Stimulated activated CD8-positive, alpha-beta memory T cell treated with anti-CD3 and anti-CD28 coated beads, Interleukin-4, amount 100 ng/mL, for 1 hour (primary cell): ENCODE measurements at places on chromosomes 11 and 22.
A peak's percentile ranks its signal among the peaks of the same experiment; 100 is the strongest.

DNA sequence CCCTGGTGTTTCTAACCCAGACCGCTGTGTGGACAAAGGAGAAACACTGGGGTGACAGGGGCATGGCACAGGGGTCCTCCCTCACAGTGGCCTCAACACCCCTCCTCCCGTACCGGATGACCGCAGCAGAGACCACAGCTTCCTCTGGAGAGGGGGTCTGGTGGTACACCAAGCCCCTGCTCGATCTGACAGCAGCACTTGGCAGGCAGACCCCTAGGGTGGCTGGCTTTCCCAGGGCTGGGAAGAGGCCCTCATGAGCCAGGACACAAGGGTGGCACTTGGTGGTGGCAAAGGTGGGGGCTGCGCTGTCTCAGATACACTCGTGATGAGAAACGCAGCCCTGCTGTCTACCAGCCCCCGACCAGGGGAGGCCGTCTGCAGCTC is 38.7 kb downstream of the DUSP8 start:
- no peak for DNase-seq

DNA sequence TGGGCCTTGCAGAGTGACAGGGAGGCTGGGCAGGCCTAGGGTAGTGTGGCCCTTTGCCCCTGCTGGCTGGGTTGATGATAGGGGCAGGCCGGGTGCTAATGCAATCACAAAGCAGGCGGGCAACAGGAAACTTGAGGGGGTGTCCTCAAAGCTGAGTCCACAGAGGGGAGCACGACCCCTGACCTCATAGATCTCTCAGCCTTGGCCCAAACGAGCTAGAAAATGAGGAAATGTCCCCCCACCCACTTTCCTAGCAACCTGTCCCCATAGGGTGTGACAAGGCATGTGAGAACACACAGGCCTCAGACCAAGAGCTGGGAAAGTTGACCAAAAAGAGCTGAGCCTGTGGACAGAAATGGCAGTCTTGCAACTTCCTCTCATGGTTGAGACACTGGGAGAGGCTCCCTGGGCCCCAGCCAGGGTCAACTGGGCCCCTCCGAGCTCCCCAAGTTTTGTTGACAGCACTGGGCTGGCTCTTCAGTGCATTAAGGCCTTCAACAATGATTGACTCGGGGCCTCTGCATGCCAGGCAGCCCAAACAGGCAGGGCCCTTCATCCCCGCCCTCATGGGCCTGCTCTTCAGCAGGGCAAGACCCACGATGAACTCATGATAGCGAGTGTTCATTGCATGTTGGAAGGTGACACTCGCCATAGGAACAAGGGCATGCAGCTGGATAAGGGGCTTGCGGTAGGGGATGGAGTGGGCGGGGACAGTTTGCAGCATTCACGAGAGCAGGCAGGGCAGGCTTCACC is 9.8 kb upstream of the SPI1 start:
- no peak for DNase-seq

DNA sequence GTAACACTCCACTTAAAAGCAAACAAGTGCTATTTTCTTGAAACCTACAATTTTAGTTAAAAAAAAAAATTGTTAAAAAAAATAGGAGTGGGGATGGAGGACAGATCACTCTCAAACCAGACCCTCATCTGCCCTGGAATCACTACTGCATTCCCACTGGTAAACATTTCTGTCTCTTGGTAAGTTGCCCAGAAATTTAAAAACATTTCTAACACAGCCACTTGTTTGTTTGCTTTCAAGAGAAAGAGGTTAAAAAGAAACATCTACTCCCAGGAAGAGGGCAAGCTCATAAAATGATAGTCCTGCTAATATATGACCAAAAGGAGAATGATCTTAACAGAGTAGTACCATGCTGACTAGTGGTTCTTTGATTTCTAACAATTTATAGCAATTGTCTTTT is 83.3 kb downstream of the SGSM3 start:
- DNase-seq = no peak

DNA sequence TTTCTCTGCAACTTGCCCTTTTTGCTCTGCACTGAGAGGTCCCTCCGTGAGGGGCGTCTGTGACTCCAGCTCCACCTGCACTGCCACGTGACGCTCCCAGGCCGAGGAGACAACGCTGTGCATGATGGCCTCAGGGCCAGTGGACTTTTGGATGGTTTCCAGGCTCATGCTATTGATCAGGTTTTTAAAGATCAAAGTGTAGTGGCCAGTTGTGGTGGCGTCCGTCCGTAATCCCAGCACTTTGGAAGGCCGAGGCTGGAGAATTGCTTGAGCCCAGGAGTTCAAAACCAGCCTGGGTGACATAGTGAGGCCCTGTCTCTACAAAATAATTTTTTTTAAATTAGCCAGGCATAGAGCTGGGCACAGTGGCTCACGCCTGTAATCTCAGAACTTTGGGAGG is 16.1 kb downstream of the RPL3 start:
- DNase-seq = no peak

DNA sequence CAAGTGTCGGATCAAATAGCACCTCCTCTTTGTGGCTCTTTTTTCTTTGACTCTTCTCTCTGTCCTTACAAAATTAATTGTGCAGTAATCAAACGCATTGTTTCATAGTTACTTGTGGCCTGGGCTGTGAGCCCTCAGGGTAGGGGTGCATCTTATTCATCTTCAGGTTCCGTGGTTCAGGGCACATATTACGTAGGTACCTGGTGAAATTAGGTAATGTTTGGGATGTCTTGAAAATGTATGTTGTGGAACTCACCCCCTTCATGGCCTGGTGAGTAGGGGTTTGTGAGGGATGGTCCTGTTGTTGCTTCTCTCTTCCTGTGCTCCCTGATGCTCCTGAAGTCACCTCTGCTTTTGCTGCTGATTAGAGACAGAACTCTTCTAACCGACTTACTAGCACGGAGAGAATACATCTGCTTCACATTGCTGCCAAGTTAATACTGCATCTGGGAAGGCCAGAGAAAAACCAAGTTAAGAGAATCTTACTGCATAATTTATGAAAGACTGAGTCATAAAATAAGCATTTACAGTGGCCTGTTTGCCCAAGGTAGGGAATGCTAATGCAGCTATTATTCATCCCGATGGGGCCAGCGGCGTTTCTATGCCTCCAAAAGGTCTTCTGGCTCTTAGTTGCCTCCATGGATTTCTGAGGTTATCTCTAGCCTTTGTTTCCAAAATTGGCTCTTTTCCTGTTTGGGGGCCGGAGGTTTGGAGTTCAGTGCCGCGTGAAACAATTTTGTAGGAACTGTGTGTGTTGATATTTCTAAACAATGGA is 66.9 kb downstream of the TBC1D22A start:
- DNase-seq = no peak

GRCh38 chr11:46505741-46506482 is 87.9 kb downstream of the AMBRA1 start:
- DNase-seq = no peak

- DNase-seq = no peak
Observed at GRCh38 chr11:45647329-45647728, 18.1 kb downstream of the CHST1 start.

DNA sequence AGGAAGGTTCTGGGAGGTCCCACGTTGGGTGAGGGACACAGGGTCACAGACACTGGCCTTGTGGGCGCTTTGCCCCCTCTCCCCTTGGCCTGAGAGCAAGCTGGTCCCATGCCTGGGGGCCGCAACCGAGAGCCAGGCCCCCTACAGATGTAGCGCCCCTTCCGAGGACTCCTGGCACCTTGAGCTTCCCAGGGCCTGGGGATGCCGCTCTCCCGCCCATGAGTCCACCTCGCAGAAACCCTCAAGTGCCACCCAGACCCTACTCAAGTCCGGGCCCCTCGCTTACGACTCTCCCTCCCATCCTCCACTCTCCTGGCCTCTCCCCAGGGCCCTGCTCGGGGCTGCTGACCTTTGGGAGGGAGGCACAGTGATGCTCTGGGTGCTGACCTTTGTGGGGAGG is 204.0 kb downstream of the BRD1 start:
- DNase-seq = no peak

DNA sequence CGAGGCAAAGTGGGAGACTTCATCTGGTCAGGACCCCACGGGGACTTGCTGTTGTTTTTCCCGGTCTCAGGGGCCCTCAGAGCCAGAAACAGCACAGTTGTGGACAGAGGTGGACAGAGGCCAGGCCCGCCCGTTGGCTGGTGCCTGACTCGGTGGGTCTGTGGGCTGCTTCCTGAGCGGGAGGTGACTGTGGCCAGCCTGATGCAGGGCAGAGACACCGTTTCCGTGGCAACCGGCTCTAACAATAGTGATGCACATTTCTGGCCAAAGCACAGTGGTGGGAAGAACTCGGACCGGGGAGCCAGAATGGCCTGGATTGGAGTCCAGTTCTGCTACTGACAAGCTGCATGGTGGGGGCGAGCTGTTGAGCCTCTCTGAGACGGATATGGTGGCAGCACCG is 58.7 kb upstream of the ATXN10 start:
- DNase-seq = no peak

DNA sequence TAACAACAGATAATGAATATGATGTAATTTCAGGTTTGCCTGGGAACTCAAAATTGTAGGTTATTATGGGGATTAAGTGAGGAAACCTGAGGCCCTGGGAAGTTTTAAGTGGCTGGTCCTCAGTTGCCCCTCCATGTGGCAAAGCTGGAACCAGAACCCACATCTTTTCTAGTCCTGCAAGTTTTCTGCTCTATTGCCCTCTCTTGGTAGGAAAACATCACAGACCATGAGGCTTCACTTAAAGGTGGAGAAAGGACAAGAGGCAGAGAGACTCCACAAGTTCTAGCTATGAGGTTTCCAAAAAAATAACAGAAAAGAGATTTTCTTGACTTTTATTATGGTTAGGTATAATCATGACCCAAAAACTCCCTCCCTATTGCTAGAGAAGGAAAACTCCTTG is 115.5 kb upstream of the DDI1 start:
- DNase-seq = no peak

- no peak for DNase-seq
Observed at GRCh38 chr11:117572129-117572528, 224.9 kb downstream of the DSCAML1 start.

GRCh38 chr11:64225608-64226506 is at the start of the genes NUDT22 and TRPT1:
TSS of gene NUDT22 (plus strand) at chr11:64226274. CDS start at chr11:64226653, 379 bp downstream.
TSS of gene TRPT1 (minus strand) at chr11:64226186. CDS start at chr11:64225860, 326 bp downstream.
- DNase-seq = peak; percentile 86

DNA sequence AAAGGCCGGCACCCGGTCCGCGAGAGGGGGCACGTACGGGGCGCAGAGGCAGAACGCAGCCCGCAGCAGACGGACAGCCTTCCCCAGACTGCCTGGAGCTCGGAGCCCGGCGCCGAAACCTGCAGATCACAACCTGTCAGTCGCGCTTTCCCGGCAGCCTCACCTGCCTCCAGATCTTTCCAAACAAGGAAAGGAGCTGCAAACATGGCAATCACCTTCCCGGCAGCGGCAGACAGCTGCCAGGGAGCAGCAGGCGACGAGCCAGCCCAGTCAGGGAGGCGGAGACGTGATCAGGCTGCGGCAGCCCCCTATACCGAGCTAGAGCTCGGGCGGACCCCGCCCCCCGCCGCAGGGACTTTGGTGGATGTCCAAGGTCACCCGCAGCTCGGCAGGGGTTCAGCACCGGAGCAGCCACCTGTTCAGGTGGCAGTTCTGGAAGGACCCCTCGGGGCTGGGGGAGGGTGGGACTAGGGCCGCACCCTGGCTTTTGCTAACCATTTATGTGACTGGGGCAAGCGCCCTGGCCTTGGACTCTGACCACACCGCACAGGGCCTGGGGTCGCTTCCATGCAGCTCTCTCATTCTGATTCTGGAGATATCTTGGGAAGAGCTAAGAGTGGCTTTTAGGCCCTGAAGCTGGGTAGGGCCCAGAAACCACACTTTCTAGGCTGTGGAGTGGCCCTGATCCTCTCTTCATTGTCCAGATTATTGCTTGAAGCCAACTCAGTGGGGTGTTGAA is 143.8 kb downstream of the NECTIN1 start:
- DNase-seq = no peak

DNA sequence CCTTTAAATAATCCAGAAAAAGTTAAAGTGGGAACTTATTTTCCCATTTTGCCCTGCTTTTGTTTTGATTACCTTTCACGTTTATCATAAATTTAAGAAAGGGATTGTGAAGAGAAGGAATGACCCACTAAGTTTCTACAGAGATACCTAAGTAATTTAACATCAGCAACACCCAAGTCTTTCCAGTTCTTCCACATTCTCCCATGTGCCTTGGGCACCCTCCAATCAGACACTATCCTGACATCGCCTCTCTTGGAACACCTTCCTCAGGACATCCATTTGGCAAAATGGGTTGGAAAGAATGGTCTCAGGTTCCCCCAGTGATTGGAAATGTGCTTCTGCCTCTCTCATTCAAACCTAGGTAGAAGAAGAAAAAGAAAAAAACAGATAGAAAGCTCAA is 6.3 kb downstream of the BBOX1 start:
- DNase-seq = no peak

- DNase-seq = no peak
Observed at GRCh38 chr11:118838905-118839553, 44.7 kb upstream of the CXCR5 start.

- DNase-seq = no peak
Observed at GRCh38 chr11:44366741-44367140, 56.8 kb upstream of the ALX4 start.

DNA sequence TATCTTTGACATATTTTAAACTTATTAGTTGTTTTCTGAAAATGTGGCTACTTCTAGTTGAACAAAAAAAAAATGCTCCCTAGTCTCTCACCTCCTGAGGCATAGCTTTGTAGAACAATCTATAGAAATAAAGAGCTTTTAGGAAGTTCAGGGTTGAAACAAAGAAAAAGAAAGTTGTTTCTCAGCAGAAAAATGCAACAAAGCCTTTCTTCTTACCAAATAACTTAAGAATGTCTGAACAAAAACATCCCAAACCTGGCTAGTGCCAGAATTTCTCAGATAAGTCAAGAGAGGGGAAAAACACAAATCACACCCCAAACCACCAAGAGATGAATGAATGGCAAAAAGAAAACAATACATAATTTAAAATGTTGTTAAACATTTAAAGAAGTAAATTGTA is 114.1 kb downstream of the MAML2 start:
- DNase-seq = no peak

DNA sequence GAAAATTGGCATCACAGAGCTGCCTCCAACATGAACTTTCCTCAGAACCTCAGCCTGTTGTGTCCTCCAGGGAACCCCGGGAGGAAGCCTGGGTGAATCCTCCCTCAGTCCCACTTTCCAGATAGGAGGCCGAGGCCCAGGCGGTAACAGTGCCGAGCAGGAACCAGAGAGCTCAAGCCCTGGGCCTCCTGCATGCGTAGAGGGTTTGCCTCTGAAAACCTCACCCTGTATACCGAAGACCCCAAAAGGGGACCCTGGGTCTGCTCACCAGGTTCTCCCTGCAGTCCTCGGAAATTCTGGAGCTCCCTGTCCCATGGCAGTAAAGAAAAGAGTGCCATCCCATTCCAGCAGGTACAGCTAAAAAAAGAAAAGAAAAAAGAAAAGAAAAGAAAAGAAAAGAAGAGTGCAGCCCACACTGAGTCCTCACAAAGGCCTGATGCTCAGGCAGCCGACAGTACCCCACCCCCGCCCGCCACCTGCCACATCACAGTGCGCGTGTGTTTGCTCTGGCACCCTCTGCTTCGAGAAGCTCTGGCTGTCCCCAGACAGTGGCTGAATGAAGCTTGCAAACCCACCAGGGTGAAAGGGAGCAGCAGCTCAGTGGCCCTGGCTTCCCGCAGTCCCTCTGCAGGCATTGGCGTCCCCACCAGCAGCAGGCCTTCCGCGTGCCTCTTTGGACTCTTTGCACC is 28.4 kb upstream of the FADD start:
- DNase-seq = no peak
